ENCODE measurements at places on chromosomes 12 and 14. TPM values are rescaled to one million over a fixed set of nuclear protein-coding genes. Genes with fewer than 3 reads are reported as not detected.

SLC25A47 gene
- not detected for total RNA-seq

MAX gene
- total RNA-seq, result 76.1 TPM

TESPA1 gene
- total RNA-seq, result 0.95 TPM

NKX2-1 gene
- not detected for total RNA-seq

GRCh38 chr12:26727482-26728204 is 105.4 kb downstream of the ITPR2 start:
- no peaks in the 10 kb centered on the region for H3K36me3 ChIP-seq
- H3K4me3 ChIP-seq, result no peak overlapping the region
- DNase-seq, result no peak
- H3K27me3 ChIP-seq, result peaks cover 2% of the 10 kb centered on the region
- H3K27ac ChIP-seq, result no peak overlapping the region
- H3K4me1 ChIP-seq, result no peaks in the 10 kb centered on the region

DNA sequence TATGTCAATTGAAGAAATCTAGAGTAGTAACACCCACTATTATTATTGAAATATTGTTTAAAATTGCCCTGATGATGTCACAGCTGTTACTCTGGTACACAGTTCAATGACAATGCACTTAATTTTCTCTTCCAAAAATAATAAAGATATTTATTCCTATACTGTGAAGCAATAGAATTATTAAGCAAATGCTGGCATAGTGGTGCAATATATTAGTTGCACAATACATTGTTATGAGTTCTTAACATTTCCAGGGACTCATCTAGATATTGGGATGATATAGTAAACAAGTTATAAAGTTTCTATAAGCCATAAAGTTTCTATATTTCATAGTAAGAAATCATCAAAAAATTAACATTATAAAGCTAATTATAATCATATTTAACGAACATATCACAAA is 897.8 kb downstream of the LRFN5 start:
- H3K27ac ChIP-seq, result no peak overlapping the region
- H3K36me3 ChIP-seq, result no peaks in the 10 kb centered on the region
- DNase-seq, result no peak
- no peaks in the 10 kb centered on the region for H3K27me3 ChIP-seq
- H3K4me3 ChIP-seq, result no peak overlapping the region

DNA sequence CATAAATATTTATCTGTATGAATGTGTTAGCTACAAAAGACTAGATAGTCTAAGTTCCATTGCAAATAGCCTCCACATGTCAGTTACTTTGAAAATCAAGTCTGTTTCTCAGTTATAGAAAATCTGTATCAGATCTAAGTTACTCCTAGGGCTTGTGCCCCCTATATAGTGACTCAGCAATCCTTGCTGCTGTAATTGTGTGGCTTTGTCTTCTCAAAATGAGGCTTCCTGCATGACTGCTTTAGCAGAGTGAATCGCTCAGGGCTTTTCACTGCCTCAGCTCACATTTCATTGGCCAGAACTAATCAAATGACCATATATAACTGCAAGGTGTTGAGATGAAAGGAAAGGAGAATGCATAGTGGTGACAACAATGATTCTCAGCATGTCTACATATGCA is 552.2 kb upstream of the STXBP6 start:
- H3K4me3 ChIP-seq, result no peak overlapping the region
- no peaks in the 10 kb centered on the region for H3K4me1 ChIP-seq
- H3K27me3 ChIP-seq, result no peaks in the 10 kb centered on the region
- no peak for DNase-seq
- H3K27ac ChIP-seq, result no peak overlapping the region
- H3K36me3 ChIP-seq, result no peaks in the 10 kb centered on the region

DNA sequence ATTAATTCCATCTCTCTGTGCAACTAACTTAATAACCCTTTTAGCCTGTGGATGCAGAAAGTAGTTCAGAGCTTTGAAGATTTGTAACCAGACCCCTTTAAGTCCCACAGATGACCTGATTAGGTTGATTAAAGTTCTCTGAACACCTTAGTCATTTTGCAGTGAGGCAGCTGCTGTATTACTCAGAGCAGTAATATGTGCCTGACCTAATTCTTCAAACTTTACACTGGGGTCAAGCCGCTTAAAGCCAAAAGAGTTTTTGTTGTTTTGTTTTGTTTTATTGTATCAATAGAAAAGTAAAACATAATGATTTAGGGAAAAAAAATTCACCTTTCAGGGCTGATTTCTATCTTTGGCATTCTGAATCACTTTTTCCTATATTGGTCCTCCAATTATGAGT is 78.6 kb upstream of the PLEKHG7 start:
- H3K36me3 ChIP-seq, result no peaks in the 10 kb centered on the region
- no peak for DNase-seq
- peaks cover 2% of the 10 kb centered on the region for H3K4me1 ChIP-seq
- H3K4me3 ChIP-seq, result no peak overlapping the region
- no peak overlapping the region for H3K27ac ChIP-seq
- H3K27me3 ChIP-seq, result no peaks in the 10 kb centered on the region

- H3K27me3 ChIP-seq, result peaks cover 1% of the 10 kb centered on the region
- no peak overlapping the region for H3K27ac ChIP-seq
- H3K4me3 ChIP-seq, result no peak overlapping the region
- DNase-seq, result no peak
- H3K4me1 ChIP-seq, result no peaks in the 10 kb centered on the region
Measured at GRCh38 chr14:80005561-80005960, 205.7 kb downstream of the DIO2 start.

- no peak for DNase-seq
- H3K4me1 ChIP-seq, result no peaks in the 10 kb centered on the region
- H3K27ac ChIP-seq, result no peak overlapping the region
- no peak overlapping the region for H3K4me3 ChIP-seq
- H3K36me3 ChIP-seq, result peaks cover 8% of the 10 kb centered on the region
Measured at GRCh38 chr14:58829594-58829993, 191.8 kb downstream of the DACT1 start.

DNA sequence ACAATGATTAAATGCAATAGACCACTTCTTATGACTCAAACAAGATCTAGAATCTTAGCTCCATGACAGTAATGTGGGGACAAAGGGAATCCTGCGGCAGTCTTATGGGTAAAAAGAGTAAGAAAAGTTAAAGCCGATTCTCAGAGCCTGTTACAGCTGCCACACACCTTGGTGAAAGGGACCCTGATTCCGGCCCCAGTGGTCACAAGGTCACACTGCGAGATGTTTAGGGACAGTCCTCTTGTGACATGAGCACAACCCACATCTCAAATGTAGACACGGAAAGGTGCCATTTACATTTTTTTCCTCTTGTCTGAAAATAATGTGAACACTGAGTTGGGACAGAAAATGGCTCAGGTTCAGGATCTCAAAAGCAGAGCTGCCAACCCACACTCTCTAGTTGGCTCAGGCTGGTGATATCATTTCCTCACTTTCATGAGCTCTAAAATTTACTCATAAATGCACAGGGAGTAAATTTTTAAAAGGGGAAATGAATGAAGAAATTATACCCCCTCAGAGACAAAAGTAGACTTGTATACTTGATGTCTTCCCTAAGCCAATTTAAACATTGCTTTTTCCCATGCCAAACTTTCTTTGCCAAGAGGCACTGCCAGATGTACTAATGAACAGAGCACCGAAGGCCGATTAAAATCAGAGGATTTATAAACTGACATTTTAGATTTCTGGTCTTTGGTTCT is 113.1 kb upstream of the OVCH1 start:
- H3K27ac ChIP-seq, result no peak overlapping the region
- DNase-seq, result no peak
- H3K4me3 ChIP-seq, result no peak overlapping the region
- no peaks in the 10 kb centered on the region for H3K27me3 ChIP-seq
- no peaks in the 10 kb centered on the region for H3K36me3 ChIP-seq

All from endothelial cell (in vitro differentiated cells).